ENCODE measurements at places on chromosomes 4 and X. TPM values are rescaled to one million over a fixed set of nuclear protein-coding genes. Genes with fewer than 3 reads are reported as not detected.

GRCh38 chrX:7117587-7117986, 29.9 kb upstream of the STS start:
- no peak for DNase-seq

DNA sequence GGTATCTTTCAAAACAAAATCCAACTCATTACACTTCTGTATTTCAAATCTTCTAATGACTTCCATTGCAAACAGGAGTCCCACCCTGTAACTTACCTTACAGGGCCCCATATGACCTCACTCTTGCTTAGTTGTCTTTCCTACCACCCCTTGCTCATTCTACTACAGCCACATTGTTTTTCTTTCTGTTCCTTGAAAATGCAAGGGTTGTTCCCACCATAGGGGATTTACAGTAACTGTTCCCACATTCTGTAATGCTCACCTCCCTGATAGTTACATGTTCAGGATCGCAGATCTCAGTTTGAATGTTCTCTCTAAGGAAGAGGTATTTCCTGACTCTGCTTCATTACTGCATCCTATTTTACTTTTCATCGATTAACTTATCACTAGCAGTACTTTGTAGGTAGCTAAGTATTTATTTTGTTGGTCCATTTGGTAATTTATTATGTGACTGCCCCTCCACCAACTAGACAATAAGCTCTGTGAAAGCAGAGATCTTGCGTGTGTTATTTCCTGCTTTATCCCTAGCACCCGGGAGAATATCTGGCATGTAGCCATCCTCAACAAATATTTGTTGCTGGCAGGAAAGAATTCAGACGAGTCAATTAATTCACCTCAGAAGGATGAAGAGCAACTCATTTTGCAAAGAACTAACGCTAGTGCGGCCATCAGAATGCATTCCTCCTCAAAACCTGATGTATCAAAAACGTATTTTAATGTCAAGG, 21.4 kb downstream of the MAOB start:
- DNase-seq: peak; percentile 13

The APEX2 gene
- 19.2 TPM for total RNA-seq

DNA sequence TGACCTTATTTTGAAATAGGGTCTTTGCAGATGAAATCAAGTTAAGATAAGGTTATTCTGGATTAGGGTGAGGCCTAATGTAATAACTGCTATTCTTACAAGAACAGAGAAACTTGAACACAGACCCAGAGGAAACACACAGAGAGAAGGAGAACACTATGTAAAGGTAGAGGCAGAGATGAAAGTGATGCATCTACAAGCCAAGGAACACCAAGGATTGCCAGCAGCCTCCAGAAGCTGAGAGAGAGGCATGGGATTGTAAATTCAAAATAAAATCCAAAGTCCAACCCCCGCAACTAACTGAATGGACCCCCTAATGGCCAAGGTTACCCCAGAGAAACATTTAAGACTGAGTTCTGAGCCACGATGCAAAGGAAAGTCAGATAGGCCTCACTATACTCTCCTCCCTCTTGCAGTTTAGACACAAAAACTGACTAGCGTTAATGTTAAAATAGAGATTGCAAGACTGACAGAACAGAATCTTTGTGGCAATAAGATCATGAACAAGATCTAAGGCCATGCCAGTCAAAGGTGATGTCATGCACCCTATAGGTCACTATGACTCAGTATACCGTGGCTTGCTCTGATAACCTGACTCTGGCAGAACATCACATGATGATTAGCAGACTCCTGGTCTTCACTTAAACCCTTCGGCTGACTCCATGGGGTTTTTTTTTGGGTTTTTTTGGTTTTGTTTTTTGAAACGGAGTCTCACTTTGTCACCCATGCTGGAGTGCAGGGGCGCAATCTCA, 42.9 kb downstream of the DDX60L start:
- no peak for DNase-seq

- DNase-seq: no peak
Observed at GRCh38 chr4:153577053-153577452, 107.0 kb upstream of the TLR2 start.

- DNase-seq: no peak
Observed at GRCh38 chr4:147864607-147865006, 132.7 kb downstream of the ARHGAP10 start.

DNA sequence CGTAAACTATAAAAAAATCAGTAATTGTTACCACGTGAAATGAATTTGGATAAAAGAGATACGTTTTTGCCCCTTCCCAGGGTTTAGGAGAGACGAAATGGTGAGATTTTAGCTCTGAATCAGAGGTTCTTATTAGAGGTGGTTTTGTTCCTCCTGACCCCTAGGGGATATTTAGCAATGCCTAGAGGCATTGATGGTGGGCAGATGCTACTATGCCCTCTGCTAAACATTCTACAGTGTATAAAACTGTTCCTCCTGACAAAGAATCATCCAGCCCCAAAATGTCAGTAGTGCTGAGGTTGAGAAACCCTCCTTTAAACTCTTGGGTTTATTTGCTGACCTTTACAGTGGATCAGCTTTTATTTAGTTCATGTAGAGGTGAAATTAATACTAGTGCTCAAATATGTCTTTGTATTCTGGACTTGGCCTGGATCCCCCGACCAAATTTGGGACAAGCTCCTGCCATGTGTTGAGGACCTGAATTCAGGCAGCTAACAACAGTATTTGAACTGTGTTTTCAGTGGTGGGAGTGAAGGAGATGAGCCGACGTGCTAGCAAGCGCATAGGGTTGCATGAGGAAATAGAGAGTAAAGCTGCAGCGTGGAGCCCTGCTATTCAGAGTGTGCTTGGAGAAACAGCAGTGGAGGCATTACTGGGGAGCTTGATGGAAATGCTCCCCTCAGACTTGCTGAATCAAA, 126.1 kb downstream of the PTTG2 start:
- no peak for DNase-seq

The RASL11B gene
- total RNA-seq: not detected

GRCh38 chrX:19446397-19446796, 68.9 kb downstream of the MAP3K15 start:
- DNase-seq: no peak

The HTN3 gene
- not detected for total RNA-seq

DNA sequence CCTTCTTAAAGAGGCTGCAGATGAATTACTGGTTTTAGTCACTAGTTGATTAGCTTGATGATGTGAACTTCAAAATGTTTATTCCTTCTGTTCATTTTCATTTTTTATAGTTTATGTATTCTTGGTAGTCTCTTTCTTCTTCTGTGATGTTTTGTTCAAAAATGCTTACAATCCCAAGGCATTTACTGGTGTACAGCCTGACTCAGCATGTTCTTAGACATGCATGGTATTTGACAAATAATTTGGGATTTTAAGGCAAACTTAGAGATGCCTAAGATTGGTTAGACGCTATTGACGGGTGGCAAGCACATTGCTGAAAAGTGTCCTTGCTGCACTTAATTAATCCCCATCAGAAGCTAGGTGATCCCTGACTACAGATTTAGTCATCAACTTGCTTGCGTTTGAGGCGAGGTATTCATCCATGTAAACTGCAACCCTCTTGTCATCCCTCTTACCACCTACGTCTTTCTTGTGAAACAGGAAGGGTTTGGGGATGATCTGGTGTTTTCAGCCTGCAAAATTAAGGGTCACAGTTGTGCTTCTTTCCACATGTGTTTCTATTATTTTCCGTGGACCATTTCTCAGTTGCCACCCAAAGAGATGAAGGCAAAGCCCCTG, 331.8 kb downstream of the DKK2 start:
- DNase-seq: no peak

DNA sequence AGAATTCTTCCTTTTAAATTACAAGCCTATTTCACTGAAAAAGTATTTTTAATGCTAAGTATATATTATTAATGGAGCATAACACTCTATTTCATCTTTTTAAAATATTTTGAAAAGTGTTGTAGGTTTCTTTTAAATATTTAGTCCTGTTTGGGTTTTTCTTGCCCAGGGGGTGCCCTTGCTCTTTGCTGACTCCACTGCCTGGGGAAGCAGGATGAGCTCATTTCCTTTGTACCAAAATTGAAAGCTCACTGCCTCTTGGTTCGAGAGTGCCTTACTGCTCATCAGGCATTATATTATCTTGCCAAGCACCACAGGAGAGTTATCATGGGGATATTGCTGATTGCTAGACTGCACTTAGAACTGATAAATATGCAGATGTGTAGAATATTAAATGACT, 819.2 kb downstream of the PCDH18 start:
- DNase-seq: peak; percentile 37

The SAGE1 gene
- total RNA-seq: not detected

DNA sequence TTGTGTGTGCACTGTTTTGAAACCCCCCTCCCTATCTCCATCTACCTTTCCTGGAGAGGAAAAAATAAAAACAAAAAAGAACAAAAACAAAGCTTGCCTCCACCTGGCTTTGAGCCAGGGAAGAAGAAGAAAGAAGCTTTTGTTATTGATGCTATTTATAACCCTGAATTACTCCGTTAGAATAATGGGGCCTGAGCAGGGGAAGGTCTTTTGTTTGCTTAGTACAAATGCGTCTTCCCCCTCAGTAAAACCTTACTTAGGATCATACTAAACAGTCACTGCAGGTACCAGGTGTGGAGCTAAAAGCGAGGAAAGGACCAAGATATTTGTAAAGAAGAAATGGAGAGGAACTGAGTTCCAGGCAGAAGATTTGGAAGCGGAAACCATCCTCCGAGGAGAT, 352.1 kb downstream of the KCNIP4 start:
- no peak for DNase-seq

DNA sequence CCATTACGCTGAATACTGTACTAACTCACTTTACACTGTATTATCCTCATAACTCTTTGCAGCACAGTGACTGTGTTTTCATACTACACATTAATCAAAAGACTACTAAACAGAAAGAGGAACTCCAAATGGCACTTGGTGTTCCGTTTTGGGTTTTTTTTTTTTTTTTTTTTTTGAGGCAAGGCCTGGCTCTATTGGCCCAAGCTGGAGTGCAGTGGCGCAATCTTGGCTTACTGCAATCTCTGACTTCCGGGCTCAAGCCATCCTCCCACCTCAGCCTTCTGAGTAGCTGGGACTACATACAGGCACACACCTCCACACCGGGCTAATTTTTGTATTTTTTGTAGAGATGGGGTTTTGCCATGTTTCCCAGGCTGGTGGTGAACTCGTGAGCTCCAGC, 10.7 kb downstream of the KLHL8 start:
- no peak for DNase-seq

GRCh38 chr4:131459430-131460101, 1689.5 kb upstream of the PCDH10 start:
- no peak for DNase-seq

- no peak for DNase-seq
Observed at GRCh38 chr4:99221980-99222379, 2.9 kb upstream of the ADH6 start.

The RRH gene
- total RNA-seq: not detected

The UGT2B10 gene
- not detected for total RNA-seq

DNA sequence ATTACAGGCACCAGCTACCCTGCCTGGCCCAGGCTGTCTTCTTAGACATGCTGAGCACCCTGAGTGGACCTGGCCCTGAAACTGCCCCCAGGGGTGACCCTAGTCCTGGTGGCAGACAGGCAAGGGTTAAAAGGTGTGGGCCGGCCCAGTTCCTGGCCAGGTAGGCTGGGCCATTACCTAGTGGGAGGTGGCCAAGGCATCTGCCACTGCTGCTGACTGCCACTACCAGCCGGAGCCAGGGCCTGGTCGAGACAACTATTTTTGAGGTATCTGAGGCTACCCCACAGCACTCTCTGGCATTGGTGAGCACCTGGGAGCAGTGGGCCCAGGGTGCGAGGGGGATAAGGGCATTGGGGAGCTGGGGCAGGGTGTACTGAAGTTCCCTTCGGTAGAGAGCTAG, at the start of gene CCDC120:
TSS of gene CCDC120 (plus strand) at position 206 of the 400 bp plus-strand sequence. CDS start 3,043 bp downstream, outside the sequence.
- DNase-seq: no peak

The ADD1 gene
- total RNA-seq: 166 TPM

DNA sequence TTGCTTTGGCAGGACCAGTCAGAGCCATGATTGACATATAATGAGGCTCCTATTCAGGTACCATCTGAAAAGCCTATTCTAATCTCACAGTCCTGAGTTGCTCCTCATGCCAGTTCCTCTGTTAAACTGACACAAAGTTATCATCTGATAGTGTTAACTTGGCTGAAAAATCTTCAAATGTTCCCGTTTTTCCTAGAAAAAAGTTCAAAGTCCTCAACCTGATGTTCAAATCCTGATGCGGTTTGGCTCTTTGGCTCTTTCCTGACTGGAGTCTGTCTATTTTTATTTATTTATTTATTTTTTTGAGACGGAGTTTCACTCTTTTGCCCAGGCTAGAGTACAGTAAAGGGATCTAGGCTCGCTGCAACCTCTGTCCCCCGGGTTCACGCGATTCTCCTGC, 244.2 kb downstream of the ANKRD50 start:
- DNase-seq: no peak

DNA sequence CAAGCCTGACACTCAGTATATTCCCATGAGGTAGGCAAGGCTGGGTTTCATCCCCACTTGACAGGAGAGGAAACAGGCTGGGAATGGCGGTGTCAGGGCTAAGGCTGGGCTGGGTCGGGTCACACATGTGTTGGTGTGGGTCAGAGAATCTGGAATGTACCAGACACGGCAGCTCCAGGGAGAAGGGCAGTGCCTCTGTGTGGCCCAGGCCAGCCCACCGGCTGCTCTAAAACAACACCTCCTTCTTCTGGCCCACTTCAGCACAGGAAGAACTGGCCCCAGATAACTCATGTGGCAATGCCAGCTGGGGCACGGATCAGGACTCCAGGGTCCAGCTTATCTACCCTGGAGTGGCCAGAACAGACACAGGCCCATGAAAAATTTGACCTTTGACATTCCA, 6.3 kb downstream of the HAUS7 start:
- no peak for DNase-seq

The TCEANC gene
- total RNA-seq: 3.0 TPM

DNA sequence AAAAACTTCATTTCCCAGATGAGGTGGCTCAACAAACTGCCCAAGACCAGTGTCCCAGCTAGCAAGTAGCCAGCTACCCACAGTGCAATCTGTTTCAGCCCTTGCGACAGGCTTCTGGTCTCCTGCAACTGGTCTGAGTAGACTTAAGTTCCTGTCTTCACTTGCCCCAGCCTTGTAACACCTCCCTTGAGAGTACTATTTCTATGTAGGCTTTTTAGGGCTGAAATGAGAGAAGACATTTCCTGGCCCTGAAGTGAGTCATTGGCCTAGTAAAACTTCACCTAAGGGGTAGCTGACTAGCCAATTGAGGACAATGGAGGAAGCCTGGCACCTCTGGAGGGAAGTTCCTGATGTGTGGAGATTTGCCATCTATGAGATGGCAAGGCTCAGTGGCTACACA, 80.1 kb upstream of the STIM2 start:
- DNase-seq: no peak

- no peak for DNase-seq
Observed at GRCh38 chrX:19107035-19107434, 15.2 kb downstream of the ADGRG2 start.

The PABPC1L2A gene
- total RNA-seq: not detected

DNA sequence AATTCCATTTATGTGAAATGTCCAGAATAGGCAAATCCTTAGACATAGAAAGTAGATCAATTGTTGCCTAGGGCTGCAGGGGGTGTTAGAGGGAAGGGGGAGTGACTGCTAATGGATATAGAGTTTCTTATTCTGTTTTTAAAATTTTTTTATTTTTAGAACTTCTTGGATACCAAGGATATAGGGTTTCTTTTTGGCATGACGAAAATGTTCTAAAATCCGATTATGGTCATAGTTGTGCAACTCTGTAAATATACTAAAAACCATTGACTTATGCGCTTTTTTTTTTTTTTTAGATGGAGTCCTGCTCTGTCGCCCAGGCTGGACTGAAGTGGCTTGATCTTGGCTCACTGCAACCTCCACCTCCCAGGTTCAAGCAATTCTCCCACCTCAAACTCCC, 125.2 kb upstream of the USP9X start:
- no peak for DNase-seq

Data from A172 (cell line).